ENCODE measurements at places on chromosomes 1 and 21.

GRCh38 chr1:150976879-150977694, 2.5 kb upstream of the CERS2 start:
- peak; percentile 87 for DNase-seq

DNA sequence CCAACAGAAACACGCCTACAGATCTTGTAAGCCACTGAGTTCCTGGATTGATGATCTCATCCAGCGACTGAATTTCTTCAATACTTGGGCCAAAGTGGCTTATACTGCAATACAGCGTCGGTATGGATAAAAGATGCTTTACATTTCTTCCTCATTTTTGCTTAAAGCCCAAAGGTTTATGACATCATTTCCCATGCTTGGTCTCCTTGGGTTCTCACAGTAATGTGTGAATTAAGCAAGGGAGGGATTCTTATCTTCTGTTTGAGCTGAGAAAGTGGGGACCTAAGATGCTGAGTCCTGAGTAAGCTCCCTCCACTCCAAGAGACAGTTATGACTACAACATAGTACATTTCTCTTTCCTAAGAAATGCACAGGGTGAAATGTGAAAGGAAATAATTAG, 39.5 kb downstream of the LBR start:
- DNase-seq, result no peak

DNA sequence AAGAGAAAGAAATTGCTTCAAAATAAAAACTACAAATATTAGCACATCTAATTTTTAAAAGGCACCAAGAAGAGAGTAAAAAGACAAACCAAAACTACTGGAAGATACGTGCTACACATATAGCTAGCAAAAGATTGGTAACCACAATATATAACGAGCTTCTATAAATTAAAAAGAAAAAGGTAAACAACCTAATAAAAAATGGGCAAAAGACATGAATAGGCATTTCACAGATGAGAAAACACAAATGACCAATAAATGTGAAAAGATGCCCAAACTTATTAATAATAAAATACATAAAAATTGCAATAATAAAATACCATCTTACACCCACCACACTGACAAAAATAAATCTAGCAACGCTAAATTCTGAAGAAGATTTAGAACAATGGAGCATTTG, 26.2 kb downstream of the LEMD1 start:
- no peak for DNase-seq

GRCh38 chr1:9028921-9029705, 2.9 kb upstream of the SLC2A7 start:
- DNase-seq, result no peak

DNA sequence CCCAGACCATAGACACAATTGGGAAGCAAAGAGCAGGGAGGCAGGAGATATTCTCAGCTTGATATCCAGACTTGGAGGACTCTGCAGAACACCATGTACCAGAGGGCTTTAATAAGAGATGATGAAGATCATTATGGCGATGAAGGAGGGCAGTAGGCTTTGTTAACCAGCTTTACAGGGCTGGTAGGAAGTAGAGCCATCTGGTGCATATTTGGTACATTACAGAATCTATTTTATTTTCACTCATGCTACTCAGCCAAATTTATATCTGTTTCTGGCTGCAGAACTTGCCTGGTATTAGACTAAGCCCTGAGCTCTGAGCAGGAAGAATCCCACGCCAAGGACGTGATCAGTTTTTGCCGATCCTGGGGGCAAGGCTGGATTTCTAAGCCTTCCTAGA, 61.8 kb upstream of the SYT6 start:
- DNase-seq, result no peak

- DNase-seq, result no peak
Observed at GRCh38 chr1:41305576-41306363, 55.5 kb upstream of the FOXO6 start.

- DNase-seq, result no peak
Observed at GRCh38 chr1:24770881-24771280, 25.6 kb downstream of the CLIC4 start.

- DNase-seq, result peak; percentile 46
Observed at GRCh38 chr1:1535201-1536018, 5.0 kb downstream of the TMEM240 start.

- DNase-seq, result peak; percentile 30
Observed at GRCh38 chr21:42627527-42628289, 25.7 kb upstream of the PDE9A start.

DNA sequence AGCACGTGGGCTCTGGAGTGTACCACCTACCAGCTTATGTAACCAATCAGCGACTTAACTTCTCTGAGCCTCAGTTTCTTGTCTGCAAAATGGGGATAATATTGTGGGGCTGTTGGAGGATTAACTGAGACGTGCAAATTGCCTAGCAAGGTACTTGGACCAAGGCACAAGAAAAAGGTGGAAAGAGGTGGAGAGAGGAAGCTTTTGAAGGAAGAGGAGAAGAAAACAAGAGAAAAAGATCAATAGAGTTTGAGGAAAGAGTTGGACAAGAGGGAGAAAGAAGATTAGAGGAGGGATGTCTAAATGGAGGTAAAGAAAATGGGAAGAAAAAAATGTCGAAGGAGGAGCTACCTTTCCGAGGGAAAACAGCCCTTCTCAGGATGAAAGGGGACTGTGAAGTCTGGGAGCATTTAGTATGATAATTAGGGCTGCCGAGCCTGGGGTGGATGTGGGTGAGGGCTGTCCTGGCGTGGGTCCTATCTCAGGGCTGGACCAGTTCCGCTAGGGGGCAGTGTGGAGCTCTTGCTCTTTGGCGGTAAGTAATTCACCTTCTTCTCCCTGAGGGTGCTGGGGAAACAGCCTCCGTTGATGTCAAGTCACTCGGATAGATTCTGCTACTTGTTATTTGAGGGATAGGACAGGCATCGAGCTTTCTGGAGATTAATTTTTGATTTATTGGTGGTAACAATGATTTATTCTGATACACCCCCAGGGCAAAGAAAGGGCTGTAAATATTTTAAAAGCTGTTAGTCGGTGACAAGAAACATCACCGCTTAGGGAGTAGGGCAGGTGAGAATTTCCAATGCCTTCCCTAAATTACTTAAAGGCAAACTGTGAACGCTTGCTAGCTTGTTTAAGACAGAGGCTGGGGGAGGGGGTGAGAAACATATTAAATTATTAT, 79.0 kb upstream of the NFASC start:
- DNase-seq, result peak; percentile 86

DNA sequence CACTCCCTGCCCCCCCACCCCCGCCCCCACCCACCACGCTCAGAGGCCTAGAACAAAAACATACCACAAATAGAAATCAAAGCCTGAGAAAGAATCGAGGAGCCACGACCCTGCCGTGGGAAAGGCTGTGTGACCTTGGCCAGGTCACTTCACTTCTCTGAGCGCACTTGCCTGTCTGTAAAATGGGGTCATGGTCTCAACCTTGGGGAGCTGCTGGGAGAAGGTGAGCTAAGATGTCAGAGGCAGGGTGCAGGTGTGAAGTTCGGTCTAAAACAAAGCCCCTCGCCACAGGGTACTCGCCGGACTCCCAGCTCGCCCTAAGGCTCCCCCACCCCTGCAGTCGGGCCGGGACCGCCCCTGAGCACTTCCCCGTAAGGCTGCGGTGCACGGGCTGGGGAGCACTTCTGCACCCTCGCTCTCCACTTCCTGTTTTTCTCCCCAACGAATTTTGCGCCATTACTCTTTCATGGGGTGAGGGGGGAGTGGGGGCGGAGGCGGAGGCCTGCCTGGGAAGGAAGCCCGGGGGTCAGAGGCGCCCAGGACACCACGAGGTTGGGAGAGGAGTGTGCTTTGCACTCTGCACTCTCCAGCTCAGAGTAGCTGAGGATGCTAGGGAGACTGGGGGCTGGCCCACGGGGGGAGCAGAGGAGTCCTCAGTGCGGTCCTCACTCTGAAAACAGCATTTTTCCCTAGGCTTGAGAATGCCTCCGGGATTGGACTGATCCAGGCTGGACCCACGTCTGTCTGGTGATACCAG, 21.9 kb upstream of the PIK3CD start:
- DNase-seq, result no peak

DNA sequence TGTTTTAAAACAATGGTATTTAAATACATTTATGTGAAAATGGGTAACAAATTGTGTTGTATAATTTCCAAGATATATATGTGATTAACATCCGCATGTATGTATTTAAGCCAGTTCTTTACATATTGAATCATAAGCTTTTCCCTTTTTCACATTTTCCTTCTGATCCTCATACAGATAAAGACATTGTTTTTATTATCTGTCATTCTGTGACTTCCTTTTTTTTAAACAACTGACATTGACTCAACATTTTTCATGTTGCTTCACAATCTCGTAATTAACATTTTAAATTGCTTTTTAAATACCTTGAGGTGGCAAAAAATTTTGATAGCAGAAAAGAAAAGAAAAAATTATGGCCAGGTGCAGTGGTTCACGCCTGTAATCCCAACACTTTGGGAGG, 1.4 kb downstream of the STXBP3 start:
- no peak for DNase-seq

GRCh38 chr21:46028573-46029091, 47.1 kb downstream of the COL6A1 start:
- DNase-seq, result peak; percentile 57

- DNase-seq, result peak; percentile 94
Observed at GRCh38 chr1:68276448-68276847, 44.1 kb upstream of the WLS start.

GRCh38 chr21:37915941-37916309, 332 bp downstream of the KCNJ6 start:
- DNase-seq, result peak; percentile 65

DNA sequence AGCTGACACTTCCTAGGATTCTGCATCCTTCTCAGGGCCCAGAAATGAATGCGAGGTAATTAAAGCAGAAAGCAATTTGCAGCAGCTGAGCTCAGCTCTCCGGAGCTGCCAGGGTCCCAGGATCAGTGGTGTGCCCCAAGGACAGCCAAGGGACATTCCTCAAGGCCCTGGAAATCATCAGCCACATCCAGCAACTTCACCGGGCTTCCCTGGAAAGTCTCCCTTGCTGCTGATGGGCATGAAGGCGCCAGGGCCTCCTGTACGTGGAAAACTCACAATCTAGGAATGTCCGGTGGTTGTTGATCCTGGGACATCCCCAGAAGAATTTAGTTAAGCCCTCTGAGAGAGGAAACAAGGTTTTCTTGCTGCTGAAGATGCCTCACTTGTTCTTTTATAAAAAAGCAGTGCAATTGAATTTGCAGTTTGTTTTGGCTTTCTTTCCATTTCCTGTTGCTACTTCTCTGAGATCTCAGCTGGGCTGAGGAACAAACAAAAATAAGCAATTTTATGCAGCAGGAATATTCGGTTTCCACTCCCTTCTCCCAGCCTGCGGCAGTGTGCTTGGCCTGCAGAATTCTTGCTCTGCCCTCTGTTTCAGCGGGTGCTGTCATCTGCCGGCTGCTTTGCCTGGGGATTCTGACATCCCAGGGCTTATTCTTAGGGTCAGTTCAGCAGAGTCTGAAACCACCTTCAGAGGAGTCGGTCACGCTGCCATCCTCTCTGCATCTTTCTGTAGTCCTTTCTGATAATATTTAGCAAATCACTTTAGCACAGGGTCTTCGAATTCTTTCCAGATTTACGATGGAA, 85.9 kb downstream of the TCP10L start:
- peak; percentile 80 for DNase-seq

DNA sequence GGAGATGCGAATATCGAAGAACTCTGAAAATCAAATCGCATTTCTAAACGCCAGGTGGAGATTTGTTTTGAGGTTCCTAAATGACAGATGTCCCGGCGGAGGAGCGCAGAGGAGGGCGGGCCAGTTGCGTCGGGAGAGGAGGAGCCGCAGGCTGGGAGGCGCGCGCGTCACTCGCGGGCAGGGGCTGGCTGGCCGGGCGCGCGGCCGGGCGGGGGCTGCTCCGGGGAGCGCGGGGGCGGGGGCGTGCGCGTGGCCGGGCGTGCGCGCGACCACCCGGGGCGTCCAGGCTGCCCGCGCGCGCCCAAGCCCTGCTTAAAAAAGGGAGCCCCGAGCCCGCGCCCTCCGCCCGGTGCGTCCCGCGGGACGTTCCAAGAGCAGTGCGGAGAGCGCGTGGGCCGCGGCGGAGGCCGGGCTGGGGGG, 47.3 kb downstream of the H3-3A start:
- peak; percentile 88 for DNase-seq

DNA sequence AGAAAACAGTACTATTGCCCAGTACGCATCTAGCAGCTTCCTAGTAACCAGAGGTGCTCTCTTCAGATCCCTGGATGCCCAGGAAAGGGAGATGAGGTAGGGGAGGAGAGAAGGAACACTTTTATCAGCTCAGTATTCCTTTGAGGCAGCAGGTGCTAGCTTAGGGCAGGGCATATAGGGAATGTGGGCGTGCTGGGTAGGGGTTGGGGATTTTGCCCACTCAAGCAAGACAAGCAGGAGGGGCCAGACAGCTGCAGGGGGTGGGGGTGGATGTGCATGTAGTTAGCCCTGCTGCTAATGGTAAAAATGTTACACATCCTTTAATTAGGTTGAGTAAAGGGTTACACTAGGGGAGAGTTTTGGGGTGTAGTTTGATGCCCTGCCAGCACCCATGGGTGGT, 18.1 kb upstream of the AVPR1B start:
- no peak for DNase-seq

GRCh38 chr1:230108580-230108979, 41.5 kb downstream of the GALNT2 start:
- no peak for DNase-seq

DNA sequence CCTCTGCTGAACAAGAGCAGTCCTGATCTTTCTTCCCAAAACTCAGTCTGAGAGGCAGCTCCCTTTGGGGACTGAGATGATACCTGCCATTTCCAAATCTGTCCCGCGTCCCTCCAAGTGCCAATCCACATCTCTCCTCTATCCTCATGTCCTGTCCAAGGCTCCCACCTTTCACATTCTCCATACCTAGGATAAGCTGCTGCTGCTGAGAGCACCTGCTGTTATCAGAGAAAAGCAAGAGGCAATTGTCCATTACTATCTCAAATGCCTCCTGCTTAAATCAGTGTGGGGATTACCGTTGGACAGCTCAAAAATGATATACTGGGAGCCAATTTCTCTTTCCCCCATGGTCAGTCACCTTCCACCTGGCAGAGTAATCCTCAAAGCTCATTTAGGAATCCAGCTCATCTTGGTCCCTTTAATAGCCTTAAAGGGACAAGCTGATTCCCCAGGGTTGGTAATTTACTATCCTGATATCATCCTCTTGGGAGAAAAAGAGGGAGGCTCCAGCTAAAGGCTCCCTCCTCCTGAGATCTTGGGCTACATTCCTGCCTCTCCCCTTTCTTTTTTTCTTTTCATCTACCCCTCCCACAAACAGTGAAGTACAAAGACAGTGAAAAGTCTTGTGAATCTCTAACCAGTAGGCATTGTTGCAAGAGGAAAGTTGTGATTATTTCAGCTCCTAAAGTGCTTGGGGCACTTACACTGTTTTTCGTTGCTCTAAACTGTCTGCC, 278.1 kb upstream of the CAMK1G start:
- DNase-seq, result no peak

DNA sequence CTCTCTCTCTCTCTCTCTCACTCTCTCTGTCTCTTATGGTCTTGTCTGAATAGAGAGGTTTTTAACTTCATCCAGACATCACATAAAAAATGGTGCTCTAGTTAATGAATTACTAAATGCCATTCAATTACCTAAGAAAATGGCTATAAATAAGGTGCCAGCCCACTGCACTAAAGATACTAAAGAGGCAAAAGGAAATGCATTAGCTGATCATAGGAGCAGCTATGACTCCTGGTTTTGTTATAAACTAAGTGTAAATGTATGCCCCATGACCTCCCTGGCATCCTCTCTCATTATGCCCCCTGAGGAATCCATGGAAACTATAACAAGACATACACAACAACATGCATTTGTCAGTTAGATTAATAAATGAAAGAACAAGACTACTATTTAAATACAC, 57.5 kb upstream of the PDC start:
- no peak for DNase-seq

- no peak for DNase-seq
Observed at GRCh38 chr1:218472885-218473284, 127.7 kb downstream of the TGFB2 start.

GRCh38 chr1:201022820-201023516, 546 bp downstream of the KIF21B start:
- DNase-seq, result peak; percentile 69

GRCh38 chr1:234612352-234613127, 2.6 kb upstream of the IRF2BP2 start:
- peak; percentile 94 for DNase-seq
